ENCODE measurements at places on chromosomes 11 and 22.
A peak's percentile ranks its signal among the peaks of the same experiment; 100 is the strongest.

DNA sequence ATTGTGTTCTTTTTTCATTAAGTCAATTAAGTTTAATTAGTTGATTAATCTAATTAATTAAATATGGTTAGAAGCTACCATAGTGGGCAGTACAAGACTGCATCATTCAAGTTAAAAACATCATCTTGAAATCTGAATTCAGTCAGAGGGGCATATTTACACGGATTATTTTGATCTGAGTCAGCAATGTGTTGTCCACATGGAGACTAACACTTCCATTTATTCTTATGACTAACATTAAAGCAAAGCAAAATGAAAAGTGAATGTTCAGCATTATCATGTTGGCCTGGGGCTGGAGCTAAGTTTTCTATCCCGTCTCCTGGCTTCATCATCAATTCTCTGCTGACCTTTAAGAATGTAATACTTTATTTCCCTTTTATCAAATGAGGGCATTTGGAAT lies 17.3 kb downstream of the FLI1 start:
- no peak for DNase-seq

- DNase-seq, result no peak
Observed at GRCh38 chr11:117187007-117187406, 8.5 kb downstream of the SIDT2 start.

DNA sequence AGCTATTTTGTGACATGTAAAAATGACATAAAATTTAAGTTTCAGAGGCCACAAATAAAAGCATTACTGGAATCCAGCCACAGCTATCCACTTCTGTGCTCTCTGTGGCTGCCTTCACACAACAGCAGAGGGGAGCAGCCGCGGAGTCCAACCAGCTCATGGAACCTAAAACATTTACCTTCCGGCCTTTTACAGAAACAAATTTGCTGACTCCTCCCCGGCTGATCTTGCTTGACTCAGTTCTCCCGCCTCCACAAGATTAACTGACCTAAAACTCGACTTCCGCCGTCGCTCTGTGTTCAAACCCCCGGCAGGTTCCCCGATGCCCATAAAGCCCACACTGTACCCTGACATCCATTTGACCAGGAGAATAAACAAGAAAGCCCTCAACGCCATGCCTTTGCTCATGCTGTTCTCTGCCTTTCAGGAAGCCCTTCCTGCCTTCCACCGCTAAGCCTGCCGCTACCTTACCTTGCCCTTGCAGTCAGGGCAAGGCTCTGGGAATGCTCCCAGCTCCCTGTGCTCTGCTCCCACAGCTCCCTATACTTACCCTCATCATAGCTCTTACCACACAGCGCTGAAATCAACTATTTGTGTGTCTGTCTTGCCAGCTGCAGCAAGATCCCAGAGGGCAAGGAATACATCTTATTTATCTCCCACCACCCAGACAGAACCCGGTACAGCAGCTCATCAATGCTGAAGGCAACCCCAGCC lies 35.4 kb downstream of the MICAL3 start:
- no peak for DNase-seq

DNA sequence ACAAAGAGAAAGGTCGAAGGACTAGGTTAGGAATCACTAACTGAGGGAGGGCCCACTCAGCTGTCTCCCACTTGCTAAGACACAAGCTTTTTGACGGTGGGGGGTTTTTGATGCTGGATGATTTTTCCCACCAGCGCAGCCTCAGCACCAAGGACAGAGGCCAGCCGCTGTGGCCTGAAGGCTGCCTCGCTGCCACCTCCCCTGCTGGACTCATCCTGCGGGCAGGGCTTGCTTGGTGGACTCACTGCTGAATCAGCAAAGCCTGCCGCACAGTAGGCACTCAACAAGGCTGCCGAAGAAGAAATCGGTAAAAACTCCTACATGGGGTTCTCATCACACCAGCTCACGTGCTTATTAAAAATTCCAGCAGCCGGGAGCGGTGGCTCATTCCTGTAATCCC lies 2.6 kb downstream of the ALG12 start:
- DNase-seq, result no peak

DNA sequence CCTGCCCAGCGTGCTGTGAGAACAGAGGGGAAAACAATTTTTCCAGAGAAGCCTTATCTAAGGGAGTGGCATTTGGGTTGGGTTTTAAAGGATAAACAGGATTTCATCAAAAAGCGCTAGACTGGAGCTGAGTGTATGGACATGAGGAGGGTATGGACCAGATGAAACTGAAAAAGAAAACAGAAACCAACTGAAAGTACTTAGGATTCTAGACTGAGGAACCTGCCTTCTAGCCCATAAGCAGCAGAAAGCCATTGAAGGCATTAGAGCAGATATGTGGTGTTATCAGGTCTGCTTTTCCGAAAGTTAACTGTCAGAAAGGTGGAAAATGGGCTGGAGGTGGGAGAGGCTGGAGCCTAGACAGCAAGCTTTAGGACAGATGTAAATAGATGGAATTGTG lies 340.0 kb upstream of the MPPED2 start:
- no peak for DNase-seq

- DNase-seq, result no peak
Observed at GRCh38 chr11:42951266-42951665, 360.5 kb upstream of the API5 start.

DNA sequence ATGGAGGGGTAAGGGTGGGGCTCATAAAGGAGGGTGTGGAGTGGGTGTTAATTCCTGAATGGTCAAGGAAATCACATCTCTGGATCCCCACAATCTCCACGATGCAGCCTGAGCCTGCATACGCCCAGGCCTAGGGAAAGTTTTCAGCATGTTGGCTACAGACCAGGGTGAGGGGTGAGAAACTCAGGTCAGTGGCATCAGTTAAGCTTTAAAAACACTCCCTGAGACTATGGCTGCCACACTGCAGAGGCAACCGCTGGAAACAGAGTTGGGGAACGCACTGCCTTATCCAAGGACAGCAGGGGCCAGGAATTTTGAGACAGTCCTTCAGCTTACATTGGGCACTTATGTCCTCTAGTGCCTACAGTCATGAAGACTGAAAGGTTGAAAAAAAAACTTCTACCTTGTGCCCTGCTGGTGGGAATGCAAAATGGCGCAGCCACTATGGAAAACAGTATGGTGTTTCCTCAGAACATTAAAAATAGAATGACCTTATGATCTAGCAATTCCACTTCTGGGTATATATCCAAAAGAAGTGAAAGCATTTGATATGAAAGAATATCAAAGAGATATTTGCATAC lies 19.7 kb downstream of the DKK3 start:
- DNase-seq, result no peak

DNA sequence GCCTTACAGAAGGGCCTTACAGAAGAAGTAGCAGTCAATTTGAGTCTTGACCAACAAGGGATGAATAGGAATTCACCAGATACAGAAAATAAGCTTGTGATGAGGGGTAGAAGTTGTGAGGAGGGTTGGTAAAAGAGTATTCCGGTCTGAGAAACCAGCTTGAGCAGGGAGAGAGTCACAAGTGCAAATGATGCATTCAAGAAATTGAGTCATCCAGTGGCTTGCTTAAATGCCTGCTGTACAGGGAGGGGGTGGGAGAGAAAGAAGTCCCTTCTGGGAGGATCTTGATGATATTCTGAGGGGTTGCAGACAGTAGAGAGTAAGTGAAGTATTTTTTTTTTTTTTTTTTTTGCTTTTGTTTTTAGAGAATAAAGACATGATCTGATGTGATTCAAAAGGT lies 9.2 kb downstream of the CCKBR start:
- DNase-seq, result no peak

DNA sequence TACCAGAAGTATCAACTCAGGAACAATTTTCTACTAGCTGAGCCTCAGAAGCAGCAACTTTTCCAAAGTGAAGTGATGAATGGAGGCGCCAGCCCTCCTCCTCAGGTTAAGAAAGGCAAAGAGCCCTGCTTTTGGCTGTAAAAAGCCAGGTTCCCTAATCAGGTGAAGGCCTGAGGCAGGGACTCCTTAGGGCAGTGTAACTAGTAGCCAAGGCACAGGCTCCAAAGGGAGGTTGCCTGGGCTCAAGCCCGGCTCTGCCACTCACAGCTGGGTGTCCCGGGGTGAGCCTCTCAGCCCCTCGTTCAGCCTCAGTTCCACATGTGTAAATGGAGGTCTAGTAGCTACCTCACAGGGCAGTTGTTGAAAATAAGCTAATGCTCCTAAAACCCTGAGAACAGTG lies 19.5 kb downstream of the TSKU start:
- no peak for DNase-seq

- no peak for DNase-seq
Observed at GRCh38 chr11:14645015-14645912, 1.7 kb downstream of the PDE3B start.

DNA sequence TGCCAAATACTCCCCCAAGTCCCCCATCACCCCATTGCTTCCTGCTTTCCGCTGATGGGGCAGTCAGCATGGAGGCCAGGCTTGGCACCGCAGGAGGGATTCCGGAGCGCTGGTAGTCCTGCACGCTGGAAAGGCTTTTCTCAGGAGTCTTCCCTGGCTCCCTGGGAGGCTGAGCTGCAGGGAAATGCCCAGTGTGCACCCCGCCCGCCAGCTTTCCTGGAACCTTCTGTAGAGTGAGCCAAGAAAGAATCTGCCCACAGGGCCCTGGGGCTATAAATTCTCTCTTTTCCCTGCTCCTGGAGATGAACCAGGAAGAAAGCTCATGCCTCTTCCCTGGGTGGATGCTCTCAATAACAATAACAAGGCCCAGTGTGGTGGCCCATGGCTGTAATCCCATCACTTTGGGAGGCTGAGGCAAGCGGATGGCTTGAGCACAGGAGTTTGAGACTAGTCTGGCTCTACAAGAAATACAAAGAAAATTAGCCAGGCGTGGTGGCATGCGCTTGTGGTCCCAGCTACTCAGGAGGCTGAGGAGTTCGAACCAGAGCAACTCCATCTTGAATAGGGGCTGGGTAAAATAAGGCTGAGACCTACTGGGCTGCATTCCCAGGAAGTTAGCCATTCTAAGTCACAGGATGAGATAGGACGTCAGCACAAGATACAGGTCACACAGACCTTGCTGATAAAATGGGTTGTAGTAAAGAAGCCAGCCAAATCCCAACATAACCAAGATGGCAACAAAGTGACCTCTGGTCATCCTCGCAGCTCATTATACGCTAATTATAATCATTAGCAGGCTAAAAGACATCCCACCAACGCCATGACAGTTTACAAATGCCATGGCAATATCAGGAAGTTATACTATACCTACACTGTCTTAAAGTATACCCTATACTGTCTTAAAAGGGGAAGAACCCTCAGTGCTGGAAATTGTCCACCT lies 46.4 kb upstream of the FTH1 start:
- DNase-seq, result no peak

GRCh38 chr11:71977743-71978418 lies 20.8 kb upstream of the IL18BP start:
- DNase-seq, result no peak

GRCh38 chr11:115166820-115167219 lies 337.4 kb downstream of the CADM1 start:
- DNase-seq, result no peak

DNA sequence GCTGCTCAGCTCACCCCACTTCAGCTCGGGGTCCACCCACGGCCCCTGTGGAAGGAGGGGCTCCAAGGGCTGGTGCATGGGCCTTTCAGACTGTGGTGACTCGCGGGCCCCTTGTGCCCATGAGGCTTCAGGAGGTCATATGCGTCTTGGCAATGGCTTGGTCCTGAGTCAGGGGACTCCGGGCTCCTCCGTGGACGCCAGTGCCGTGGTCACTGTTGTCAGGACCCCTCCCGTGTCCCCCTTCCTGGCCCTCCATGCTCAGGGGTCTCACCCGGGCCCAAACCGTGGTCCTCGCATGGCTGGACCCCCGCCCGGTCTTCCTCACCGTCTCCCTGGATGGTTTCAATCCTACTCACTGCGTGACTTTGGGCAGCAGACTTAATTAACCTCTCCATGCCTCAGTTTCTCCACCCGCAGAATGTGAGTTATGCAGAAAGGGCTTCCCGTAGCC lies 436.4 kb downstream of the TBC1D22A start:
- no peak for DNase-seq

DNA sequence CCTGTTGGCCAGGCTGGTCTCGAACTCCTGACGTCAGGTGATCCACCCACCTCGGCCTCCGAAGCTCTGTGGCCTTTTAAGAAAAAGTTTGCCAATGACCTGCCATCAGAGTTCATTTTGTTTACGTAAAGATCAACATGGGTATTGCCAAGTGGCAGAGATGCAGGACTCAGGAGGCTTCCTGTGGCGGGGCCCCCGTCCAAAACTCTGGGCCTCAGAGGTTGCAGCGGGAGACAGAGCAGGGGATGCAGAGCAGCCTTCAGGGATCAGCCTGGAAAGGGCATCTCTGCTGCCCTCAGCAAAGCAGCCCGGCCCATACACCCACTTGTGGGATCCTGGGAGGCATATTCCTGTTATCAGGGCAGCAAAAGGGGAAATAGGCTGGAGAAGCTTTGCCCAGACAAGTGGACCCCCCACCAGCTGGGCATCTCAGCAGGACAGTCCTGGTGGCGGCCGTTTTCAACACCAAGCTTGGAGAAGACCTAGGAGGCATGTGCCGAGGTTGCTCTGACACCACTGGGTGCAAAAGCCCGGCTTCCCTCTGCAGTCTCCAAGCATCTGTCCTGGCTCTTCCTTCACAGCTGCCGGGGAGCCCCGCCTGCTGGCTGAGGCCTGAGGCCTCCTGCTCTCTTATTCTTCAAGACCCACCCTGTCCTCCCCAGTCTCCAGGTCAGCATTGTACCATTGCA lies 1152.4 kb downstream of the BRD1 start:
- DNase-seq, result no peak

GRCh38 chr11:5476186-5476819 lies 12.2 kb upstream of the OR52D1 start:
- DNase-seq, result peak; percentile 13

DNA sequence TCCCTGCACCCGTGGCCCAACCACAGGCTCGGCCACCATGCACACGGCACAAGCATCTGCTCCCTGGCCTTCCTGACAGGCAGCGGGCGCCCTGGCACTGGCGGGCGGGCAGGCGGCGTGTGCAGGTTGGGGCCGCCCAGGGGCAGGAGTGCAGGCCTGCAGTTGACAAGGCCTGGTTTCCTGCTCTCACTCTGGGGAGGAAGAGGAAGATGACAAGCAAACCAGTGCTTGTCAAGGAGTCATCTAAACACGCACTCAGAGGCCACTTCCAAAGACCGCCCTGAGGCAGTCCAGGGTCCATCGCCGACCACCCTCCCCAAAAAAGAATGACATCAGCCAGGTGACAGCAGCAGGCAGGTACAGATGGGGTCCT lies 65.3 kb upstream of the LINC01488 start:
- no peak for DNase-seq

- DNase-seq, result no peak
Observed at GRCh38 chr11:1933416-1934334, 13.5 kb upstream of the MRPL23 start.

DNA sequence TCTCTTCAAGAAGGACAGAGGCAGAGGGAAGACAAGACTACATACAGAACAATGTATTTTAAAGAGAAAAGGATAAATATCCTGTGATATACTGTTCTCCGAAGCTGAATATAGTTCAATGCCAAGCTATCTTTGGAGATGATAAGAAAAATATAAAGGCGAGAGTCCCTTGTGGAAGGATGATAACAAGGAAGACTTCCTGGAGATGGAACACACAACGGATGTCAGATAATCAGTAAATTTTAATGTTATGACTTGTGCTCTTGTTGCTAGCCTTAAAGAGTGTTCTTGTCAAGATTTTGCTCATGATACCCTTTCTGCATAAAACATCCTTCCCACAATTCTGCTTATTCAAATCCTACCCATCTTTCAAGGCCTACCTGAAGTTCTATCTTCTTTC lies 6.8 kb upstream of the CTR9 start:
- DNase-seq, result no peak

GRCh38 chr11:1459764-1460395 lies 26.7 kb downstream of the MOB2 start:
- no peak for DNase-seq

GRCh38 chr11:34787348-34787747 lies 128.8 kb downstream of the APIP start:
- no peak for DNase-seq

GRCh38 chr11:132780046-132780445 lies 752.3 kb downstream of the OPCML start:
- DNase-seq, result no peak
